ENCODE measurements at places on chromosomes 2 and 18. TPM values are rescaled to one million over a fixed set of nuclear protein-coding genes. Genes with fewer than 3 reads are reported as not detected.

The SEMA4F gene
- total RNA-seq, result 4.6 TPM

The EPB41L3 gene
- 22.1 TPM for total RNA-seq

The SERPINB13 gene
- not detected for total RNA-seq

The RUFY4 gene
- not detected for total RNA-seq

DNA sequence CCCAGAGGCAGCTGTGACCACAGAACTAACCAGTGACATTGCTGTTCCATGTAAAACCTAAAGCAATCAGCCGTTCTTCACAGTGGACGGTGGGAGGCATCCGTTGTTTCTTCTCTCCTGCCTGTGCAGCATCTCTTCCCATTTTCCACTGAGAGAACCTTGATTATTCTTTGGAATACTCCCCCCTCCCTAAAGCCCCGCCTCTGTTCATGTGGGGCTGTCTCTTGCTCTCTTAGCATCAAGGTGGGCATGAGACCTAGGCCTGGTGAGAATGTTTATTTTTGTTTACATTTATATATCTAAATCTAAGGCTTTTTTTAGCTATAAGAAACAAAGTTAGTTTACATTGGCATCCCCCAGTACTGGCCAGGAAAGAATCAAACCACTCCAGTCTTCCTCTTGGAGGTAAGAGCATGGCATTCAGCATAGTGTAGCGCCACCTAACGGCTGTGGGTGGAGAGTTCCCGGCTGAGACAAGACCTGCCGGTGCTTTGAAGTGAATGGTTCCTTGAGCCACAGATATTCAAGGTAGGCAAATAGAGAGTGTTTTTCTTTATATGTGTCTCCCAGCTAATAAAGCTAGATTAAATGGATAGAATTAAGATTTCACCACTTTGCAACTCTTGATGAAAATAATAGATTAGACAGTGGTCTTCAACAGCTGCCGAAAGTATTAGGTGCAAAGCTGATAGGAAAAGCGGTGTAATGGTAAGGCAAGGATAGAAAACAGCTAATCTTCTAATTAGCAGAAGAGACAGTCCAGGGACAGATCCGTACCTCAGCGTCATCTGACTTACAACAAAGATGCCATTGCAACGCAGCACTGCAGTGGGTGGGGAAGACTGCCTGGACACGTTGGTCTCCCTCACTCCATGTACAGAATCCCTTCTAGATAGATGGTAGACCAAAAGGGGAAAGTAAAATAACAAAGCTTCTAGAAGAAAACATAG, 219.6 kb upstream of the RAB12 start:
- peak; percentile 74 for DNase-seq
- no peak overlapping the region for H3K27ac ChIP-seq
- H3K4me3 ChIP-seq, result no peak overlapping the region
- H3K36me3 ChIP-seq, result peaks cover under 1% of the 10 kb centered on the region

- no peak overlapping the region for H3K27ac ChIP-seq
- no peak overlapping the region for H3K4me3 ChIP-seq
- H3K27me3 ChIP-seq, result no peaks in the 10 kb centered on the region
- H3K4me1 ChIP-seq, result no peaks in the 10 kb centered on the region
- no peak for DNase-seq
These were observed 98.2 kb upstream of the MAP3K20 start for GRCh38 chr2:172977270-172978062.

DNA sequence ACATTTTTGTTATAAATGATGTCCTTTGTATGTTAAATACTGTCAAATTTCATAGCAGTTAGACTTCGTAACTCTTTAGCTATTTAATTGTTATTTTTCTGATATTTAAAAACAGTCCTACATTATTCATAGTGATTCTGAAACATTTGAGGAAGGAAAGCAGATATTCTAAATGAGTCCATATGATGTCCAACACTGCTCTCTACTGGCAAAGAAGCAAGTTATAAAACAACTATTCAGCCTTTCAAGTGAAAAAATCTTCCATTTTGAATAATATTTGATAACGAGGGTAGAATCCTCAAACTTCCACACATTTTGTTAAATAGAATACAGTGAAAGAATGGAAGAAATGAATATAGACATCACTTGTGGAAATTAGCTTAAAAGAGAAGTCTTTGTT, 220.8 kb downstream of the GULP1 start:
- H3K4me1 ChIP-seq, result peaks cover 14% of the 10 kb centered on the region
- DNase-seq, result no peak
- no peaks in the 10 kb centered on the region for H3K27me3 ChIP-seq

- H3K4me3 ChIP-seq, result no peak overlapping the region
- H3K36me3 ChIP-seq, result no peaks in the 10 kb centered on the region
- no peaks in the 10 kb centered on the region for H3K4me1 ChIP-seq
- no peak for DNase-seq
- no peak overlapping the region for H3K27ac ChIP-seq
These were observed 85.1 kb upstream of the ZBTB14 start for GRCh38 chr18:5380586-5380985.

DNA sequence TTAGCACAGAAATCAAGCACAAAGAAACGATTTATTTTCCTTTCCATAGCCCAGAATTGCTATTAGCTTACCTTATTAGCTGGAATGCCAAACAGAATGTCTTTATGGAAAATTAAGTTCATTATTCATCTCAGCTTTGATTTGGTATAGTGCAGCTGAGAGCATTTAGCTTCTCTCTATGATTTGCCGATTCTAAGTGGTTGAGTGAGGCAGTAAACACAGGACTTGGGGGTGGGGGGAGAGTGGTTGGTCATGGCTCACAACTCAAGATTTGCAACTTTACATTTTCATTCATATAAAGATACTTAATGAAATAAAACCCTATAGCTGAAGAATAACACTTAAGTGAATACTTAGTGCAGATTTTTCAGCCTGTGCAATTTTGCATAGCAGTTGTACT, 395.2 kb downstream of the TGIF1 start:
- no peak overlapping the region for H3K27ac ChIP-seq
- no peaks in the 10 kb centered on the region for H3K27me3 ChIP-seq
- H3K4me1 ChIP-seq, result no peaks in the 10 kb centered on the region

DNA sequence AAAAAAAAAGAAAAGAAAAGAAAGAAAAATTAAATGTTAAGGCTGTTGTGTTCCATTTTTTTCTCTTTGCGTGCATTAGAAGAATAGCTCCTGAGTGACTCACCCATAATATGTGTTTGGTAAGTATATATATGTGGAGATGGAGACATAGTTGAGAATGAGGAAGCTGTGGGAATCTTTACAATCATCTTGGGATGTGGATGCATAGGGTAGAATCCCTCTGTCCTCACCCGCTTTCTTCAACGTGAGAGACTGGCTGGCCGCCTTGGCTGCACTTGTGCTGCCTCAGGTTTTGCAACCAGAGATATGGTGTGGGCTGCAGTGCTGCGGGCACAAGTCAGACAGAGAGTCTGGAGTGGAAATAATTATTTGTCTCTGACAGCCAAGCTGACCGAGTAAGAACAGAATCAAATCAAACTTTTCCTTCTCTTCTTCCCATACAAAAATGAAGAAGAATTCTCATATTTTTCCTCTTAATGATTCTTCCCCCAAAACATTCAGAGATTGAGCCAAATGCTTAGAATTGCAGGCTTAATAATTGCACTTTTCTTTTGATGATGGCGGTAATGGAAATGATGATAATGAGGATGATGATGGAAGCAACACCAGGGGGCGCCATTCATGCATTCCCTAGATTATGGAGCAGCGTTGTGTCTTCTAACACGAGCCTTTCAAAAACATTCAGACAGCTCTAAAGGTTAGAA, 48.5 kb downstream of the SERPINB7 start:
- no peak overlapping the region for H3K4me3 ChIP-seq
- no peak overlapping the region for H3K27ac ChIP-seq
- no peaks in the 10 kb centered on the region for H3K27me3 ChIP-seq
- DNase-seq, result peak; percentile 72
- H3K36me3 ChIP-seq, result no peaks in the 10 kb centered on the region

GRCh38 chr2:231256494-231256893, 58.1 kb downstream of the ARMC9 start:
- no peaks in the 10 kb centered on the region for H3K27me3 ChIP-seq
- no peak overlapping the region for H3K27ac ChIP-seq
- peaks cover 6% of the 10 kb centered on the region for H3K36me3 ChIP-seq
- no peak for DNase-seq
- no peak overlapping the region for H3K4me3 ChIP-seq

GRCh38 chr2:20371323-20372025, 20.8 kb upstream of the PUM2 start:
- DNase-seq, result no peak
- H3K27ac ChIP-seq, result no peak overlapping the region
- H3K4me1 ChIP-seq, result no peaks in the 10 kb centered on the region

DNA sequence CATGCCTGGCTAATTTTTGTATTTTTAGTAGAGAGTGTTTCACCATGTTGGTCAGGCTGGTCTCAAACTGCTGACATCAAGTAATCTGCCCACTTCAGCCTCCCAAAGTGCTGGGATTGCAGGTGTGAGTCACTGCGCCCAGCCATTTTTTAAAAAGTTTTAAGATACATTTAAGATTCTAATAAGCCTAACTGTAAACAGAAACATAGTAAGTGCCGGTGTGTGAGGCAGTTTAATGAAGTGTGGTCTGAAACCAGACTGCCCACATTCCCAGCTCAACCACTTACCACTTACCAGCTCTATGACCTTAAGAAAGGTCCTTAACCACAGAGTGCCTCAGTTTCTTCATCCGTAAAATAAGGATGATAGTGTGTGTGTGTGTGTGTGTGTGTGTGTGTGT, 42.4 kb downstream of the TMEM237 start:
- no peak overlapping the region for H3K4me3 ChIP-seq
- no peaks in the 10 kb centered on the region for H3K36me3 ChIP-seq
- H3K27ac ChIP-seq, result no peak overlapping the region

- no peaks in the 10 kb centered on the region for H3K36me3 ChIP-seq
- H3K27ac ChIP-seq, result no peak overlapping the region
- no peak overlapping the region for H3K4me3 ChIP-seq
These were observed 13.2 kb downstream of the NRP2 start for GRCh38 chr2:205695460-205695991.

DNA sequence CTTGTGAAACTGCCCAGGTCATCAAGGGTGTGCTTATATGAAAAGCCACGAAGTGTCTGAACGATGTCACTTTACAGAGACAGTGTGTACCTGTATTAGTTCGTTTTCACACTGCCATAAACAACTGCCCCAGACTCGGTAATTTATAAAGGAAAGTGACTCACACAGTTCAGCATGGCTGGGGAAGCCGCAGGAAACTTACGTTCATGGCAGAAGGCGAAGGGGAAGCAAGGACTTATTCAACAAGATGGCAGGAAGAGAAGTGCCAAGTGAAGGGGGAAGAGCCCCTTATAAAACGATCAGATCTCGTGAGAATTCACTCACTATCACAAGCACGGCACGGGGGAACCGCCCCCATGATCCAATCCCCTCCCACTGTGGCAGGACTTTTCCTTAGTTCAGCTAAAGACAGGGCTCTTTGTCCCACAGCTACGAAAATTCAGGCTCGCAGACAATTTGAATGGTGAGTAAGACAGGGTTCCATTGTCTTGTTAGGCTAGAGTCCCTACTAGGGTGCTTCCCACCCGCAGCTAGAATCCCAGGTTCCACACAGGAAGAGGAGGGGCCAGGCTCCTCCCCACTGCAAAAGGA, 20.1 kb downstream of the TMEM177 start:
- peaks cover 23% of the 10 kb centered on the region for H3K4me1 ChIP-seq
- H3K27ac ChIP-seq, result no peak overlapping the region
- no peaks in the 10 kb centered on the region for H3K27me3 ChIP-seq
- no peak for DNase-seq
- no peak overlapping the region for H3K4me3 ChIP-seq
- H3K36me3 ChIP-seq, result no peaks in the 10 kb centered on the region

DNA sequence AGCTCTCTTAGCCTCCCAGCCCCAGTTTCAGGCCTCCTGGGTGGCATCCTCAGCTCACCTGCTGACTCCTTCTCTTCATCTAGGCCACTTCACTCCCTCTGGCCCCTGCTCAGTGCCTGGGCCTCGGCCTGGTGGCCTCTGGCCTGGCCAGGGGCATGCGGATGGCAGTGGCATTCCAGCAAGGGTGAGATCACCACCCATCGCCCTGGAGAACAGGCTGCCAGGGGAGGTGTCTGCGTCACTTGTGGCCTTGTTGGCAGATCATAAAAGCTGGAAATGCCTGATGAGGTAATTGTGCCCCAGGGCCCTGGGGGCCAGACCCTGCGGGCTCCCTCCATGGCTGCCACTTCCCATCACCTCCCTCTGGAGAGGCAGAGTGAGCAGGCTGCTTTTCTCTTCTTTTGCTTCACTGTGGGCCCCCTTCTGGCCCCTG, 72.5 kb upstream of the SMAD2 start:
- no peaks in the 10 kb centered on the region for H3K36me3 ChIP-seq
- peak overlapping the region; percentile 66 for H3K27ac ChIP-seq
- peaks cover 22% of the 10 kb centered on the region for H3K4me1 ChIP-seq
- H3K27me3 ChIP-seq, result no peaks in the 10 kb centered on the region
- peak; percentile 94 for DNase-seq

DNA sequence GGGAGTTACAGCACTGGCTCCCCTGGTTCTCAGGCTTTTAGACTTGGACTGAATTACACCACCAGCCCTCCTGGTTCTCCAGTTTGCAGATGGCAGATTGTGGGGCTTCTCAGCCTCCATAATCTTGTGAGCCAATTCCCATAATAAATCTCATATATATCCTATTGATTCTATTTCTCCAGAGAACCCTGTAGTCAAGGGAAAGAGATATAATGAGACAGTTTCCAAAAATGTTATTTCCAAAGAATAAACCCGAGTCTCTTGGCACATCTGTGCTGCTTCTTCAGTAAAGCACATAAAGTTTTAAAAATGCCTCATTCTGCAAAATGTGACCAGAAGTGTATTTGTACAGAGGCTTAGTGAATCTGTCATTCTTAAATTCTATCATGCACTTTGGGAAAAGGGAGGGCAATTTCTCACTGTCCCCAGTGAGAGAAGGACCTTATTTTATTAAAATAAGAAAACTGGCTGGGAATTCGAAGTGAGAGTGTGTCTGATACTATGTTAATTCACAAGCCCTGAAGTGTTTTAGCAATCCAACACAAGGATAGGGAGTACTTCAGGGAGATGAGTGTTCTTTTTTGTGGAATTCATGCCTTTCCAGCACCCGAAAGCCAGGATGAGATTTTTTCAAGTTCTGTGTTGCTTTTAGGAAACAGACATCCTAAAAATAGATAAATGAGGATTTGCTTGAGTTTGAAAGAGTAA, 282.4 kb upstream of the CHAC2 start:
- no peaks in the 10 kb centered on the region for H3K36me3 ChIP-seq
- DNase-seq, result no peak
- H3K4me1 ChIP-seq, result no peaks in the 10 kb centered on the region
- no peak overlapping the region for H3K4me3 ChIP-seq
- H3K27me3 ChIP-seq, result no peaks in the 10 kb centered on the region

GRCh38 chr2:167890739-167891138, 356.7 kb downstream of the STK39 start:
- H3K4me1 ChIP-seq, result no peaks in the 10 kb centered on the region
- no peak overlapping the region for H3K4me3 ChIP-seq

DNA sequence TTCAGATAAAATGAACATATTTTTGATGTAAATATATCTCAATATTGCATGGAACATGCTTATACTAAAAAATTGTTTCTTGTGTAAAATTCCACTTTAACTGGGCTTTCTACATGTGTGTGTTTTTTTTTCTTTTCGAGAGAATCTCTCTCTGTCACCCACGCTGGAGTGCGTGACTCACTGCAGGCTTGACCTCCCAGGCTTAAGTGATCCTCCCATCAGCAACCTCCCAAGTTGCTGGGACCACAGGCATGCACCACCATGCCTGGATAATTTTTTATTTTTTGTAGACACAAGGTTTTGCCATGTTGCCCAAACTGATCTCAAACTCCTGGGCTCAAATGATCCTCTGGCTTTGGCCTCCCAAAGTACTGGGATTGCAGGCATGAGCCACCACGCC, 254.6 kb downstream of the LOXHD1 start:
- DNase-seq, result no peak
- H3K27me3 ChIP-seq, result no peaks in the 10 kb centered on the region
- H3K36me3 ChIP-seq, result no peaks in the 10 kb centered on the region
- H3K4me3 ChIP-seq, result no peak overlapping the region
